Activated CD4-positive, alpha-beta memory T cell treated with anti-CD3 and anti-CD28 coated beads, Interleukin-2, amount 10 ng/mL, durations not matched to agents 7 days and 5 days (primary cell): ENCODE measurements at places on chromosomes 16 and 17.

DNA sequence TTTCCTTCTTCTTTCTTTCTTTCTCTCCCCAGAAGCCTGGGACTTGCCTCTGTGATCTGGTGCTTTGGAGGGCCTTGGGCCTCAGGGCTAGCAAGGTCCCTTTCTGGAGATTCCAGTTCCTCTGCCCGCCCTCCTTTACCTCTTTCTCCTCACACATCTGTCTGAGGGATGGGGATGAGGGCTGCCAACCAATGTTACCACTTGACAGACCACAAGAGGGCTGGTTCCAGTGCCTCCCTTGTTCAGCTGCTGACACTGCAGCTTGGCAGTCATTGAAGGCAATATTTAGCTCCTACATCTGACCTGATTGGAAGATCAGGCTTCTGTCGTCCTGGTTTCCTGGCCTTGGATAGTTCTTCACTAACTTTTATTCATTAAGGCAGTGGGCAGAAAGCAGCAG lies 3.6 kb upstream of the ZNF652 start:
- DNase-seq = peak; percentile 69

DNA sequence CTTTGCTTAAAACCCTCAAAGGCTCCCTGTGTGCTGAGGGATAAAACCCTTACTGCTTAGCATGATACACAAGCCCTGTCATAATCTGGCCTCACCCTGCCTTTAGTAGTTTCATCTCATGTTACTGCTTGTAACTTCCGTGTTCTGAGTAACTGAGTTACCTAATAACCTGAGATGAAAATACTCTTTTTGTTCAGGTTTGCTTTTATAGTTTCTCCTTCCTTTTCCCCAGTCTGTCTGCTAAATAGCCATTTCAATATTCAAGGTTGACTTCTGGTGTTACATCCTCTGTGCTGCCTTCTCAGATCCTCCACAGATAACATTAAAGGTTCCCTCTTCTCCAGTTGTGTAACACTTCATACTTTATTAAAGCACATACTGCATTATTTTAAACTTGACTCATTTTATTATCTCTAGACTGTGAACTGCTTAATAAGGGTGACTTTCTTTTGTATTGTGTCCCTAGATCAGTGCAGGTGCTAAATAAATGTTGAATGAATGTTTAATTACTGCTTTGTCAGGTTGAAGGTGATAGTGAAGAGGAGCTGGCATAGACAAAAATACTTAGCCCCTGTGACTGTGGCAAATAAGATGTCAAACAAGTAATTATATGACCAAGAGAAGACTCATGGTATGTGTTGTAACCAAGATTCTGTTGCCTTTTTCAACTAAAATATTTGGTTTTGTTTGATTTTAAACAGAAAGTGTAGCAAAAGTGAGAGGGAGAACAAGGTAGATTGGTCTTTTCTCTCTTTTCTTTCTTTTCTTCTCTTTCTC lies 47.8 kb downstream of the NFAT5 start:
- no peak for DNase-seq

- no peak for DNase-seq
These were observed 644.1 kb downstream of the KCNJ2 start for GRCh38 chr17:70813355-70813930.

DNA sequence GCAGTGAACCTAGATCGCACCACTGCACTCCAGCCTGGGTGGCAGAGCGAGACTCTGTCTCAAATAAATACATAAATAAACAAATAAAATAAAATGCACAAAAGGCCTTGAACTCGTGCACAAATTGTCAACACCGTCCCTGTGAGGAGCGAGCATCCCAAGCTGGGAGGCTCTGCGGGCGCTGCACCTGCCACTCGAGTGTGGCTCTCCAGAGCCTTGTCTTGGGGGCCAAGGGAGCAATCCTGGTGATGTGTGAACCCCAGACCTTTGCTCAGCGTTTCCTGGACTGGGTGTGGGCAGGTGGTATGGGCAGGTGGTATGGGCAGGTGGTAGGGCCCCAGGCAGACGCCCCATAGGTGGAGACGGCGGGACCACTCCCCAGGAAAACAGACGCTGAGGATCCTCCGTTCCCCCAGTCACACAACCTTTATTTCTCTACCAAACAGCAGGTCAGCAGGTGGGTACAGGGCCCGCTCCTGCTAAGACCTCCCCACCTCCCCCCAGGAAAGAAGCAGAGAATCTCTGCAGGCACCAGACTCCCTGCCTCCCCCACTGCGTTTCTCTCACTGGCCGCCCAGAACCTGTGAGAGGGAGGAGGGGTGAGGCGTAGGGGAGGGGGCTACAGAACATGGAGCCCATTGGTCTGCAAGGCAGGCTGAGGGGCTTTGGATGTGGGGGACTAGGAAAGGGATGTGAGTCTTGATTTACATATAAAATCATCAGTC lies 7.4 kb upstream of the P2RX1 start:
- DNase-seq = no peak

DNA sequence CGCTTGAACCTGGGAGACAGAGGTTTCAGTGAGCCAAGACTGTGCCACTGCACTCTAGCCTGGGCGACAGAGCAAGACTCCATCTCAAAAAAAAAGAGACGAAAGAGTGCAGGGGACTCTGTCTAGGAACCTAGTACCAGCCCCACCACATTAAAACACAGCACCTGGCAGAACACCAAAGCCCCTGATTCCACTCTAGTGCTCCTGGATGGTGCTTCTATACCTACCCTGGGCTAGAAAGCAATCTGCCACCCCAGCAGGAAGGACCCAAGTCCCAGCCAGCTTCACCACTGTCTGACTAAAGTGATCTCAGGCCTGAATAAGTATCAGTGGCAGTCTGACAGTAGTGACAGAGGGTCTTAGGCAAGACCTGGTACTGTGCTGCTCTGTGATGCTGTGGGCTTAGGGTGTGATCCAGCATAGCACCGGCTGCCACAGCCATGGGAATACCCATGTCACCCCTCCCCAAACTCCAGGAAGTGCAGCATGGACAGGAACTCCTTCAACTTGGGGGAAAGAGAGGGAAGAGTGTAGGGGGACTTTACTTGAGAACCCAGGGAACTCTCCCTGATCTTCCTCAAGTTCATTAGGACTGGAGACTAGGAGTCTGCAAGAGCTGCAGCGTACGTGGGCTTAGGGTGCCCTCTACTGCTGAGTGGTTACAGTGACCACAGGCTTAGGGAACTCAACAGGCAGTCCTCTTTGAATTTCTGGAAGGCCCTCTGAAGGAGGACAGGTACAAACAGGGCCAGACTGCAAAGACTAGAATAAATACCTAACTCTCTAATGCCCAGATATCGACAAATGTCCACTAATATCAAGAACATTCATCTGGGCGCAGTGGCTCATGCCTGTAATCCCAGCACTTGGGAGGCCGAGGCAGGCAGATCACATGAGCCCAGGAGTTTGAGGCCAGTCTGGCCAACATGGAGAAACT lies 30.0 kb upstream of the RNF43 start:
- DNase-seq = peak; percentile 76

DNA sequence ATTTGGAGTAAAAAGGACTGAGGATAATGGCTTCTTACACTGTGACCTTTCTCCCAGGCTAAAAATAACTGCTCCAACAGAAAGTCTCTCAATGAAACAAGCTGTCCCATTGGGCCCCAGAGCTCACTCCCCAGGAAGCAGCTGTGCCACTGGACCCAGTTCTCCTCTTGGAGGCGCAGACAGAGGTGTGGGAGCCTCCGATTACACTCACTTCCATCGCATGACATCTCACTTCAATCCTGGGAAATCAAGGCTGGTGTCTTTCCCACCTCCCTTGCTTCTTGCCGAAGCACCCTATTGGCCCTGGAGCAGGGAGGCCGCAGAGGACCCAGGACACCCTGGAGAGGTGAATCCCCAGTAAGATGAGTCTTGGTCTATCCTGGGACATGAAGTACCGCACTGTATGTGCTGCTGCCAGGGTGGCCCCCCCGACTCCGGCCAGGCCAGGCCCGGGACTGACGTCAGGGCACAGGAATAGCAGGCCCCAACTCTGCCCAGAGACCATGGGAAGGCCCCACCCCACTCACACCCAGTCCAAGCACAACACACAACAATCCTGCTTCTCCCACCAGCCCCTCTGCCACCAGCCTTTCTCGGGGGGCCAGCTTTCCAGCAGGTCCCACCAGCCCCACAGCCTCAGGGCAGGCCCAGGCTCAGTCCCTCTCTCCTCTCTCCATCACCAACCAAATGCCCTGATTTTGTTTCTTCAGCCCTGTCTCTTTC lies 29.5 kb downstream of the SRL start:
- DNase-seq = no peak

DNA sequence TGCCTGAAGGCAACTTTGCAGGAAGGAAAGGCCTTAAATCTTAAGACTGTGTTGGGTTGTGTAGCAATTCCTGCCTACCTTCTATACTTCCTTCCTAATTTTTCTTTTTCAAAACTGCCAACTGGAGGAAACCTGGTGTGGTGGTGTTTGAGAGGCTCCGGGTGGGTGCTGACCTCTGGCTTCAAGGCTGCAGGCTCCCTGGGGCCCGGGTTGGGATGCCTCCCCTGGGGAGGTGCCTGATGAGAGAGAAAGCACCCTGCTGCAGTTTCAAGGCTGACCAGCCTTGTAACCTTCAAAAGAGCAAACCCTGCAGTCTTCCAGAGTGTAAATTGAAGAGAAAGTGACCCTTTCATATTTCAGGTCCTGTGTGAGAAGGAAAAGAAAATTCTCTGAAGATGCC lies 55.9 kb downstream of the MSI2 start:
- DNase-seq = no peak

- DNase-seq = no peak
These were observed 82.6 kb downstream of the DYNLRB2 start for GRCh38 chr16:80623376-80623775.
